ENCODE measurements at places on chromosomes 3 and 15. TPM values are rescaled to one million over a fixed set of nuclear protein-coding genes. Genes with fewer than 3 reads are reported as not detected.

GRCh38 chr3:106473576-106474475 lies 605.0 kb upstream of the CBLB start:
- no peak for DNase-seq

DNA sequence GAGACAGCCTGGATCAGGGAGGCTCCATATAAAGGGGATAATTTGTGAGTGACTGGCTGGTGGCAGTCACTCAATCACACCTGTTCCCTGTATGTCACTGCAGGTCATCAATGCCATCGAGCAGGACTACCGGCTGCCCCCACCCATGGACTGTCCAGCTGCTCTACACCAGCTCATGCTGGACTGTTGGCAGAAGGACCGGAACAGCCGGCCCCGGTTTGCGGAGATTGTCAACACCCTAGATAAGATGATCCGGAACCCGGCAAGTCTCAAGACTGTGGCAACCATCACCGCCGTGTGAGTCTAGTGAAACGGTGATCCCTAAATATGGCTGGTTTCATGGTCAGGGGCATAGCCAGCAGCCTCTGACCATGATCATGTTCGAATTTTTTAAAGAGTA lies 453.2 kb downstream of the EPHB1 start:
- DNase-seq, result no peak

GRCh38 chr3:134976948-134977347 lies 181.9 kb downstream of the EPHB1 start:
- no peak for DNase-seq

The NANOGP8 gene
- not detected for polyA plus RNA-seq

DNA sequence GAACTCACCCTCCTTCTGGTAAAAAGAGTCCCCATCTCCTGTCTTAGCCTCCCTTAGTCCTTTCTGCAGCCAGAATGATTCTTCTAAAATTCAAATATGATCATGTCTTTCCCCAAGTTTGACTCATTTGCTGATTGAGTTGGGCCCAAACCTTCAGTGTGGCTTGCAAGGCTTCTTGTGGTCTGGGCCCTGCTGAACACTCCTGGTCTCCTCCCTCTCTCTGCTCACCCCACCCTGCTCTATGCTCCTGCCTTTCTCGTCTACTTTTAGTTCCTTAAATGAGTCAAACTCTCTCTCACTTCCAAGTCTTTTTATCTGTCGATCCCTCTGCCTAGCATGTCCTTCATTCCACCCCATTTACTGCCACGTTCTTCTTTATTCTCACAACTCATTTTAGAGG lies 72.6 kb downstream of the CCR1 start:
- no peak for DNase-seq

DNA sequence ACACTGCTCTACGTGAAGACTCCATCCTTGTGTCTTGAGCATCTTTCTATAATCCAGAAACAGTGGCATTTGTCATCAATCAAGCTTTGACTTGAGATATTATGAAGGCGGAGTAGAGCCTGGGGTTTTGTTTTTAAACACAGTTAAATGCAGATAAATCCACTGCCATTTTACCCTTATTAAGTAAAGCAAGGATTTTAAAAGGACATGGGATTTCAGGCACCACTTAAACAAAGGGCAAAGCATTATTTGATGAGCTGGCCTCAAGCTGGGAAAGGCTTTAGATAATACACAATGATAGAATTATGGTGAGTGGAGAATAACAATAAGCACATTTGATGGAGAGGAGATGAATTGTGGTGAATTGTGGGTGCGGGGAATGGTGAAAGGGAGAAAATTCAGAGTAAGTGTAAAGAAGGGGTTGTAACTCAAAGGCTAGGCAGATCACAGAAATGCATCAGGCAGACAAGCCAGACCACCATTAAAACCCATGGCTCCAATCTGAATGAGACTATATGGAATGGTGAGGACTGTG lies 54.9 kb upstream of the GLCE start:
- DNase-seq, result no peak

GRCh38 chr15:95439922-95440376 lies 890.6 kb upstream of the NR2F2 start:
- no peak for DNase-seq

DNA sequence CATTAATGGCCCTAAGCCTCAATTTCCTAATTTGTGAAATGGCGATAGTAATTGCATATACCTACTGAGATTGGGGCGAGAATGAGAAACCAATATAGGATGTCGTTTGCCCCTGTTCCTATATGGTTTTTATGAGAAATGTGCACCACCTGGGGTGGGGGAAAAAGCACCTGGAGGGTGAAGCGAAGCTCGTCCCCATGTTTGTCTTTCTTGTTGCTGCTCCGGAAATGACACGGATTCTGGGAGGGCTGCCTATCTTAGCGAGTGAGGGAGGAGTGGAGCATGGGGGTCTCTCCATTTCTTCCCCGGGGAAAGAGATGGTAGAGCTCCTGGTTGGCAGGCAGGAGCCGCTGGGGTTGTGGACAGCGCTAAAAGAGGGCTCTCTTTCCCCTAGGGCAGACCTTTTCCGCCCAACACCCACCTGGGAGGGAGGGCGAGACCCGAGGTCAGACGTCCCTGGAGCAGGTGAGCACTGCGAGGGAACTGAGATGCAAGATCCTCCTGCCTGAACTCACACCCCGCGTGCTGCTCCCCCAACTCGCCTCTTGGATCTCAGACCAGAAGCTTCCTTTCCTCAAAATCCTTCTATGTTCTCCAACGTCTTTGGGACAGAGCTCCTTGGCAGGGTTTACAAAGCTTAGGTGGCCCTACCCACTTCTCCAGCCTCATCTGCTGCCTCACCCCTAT lies 5.6 kb upstream of the BAHD1 start:
- no peak for DNase-seq
